ENCODE measurements at places on chromosomes 3 and 15.

GRCh38 chr3:123292321-123293310 is 90.9 kb downstream of the SEC22A start:
- DNase-seq: no peak

DNA sequence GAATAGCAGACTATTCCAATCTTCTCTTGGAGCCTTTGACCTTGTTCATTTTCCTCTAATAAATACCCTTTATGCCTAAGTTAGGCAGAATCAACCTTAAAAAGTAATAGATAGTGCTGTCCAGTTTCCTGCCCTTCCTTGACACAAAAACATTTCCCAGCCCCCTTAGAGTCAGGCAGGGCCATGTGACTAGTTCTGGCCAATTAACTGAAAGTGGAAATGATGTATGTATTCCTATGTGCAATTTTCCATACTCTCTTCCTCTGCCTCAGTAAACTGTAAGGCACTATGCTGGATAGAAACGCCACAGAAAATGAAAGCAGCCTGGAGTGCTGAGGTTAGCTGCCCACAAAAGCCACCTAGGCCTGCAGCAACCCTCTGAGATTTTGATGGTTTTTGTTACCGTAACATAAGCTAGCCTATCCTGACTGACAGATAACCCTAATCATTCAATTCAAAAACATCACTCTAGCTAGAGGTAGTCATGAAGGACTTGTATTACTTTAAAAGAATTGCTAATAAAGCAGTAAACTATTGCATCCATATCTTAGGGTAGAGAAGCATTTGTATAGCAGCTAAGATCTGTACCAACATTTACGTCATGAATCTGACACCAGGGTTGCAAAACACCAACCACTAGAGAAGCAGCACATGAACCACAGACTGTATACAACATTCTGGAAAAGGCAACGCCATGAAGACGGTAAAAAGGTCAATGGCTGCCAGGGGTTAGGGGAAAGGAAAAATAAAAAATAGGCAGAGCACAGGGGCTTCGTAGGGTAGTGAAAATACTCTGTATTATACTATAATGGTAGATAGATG is 112.9 kb downstream of the ULK4 start:
- DNase-seq: no peak

- no peak for DNase-seq
These were observed 17.7 kb upstream of the CHST2 start for GRCh38 chr3:143101792-143102381.

GRCh38 chr3:60000311-60001105 is 950.7 kb upstream of the CFAP20DC start:
- no peak for DNase-seq

GRCh38 chr3:47520756-47521155 is 7.2 kb upstream of the ELP6 start:
- DNase-seq: no peak

DNA sequence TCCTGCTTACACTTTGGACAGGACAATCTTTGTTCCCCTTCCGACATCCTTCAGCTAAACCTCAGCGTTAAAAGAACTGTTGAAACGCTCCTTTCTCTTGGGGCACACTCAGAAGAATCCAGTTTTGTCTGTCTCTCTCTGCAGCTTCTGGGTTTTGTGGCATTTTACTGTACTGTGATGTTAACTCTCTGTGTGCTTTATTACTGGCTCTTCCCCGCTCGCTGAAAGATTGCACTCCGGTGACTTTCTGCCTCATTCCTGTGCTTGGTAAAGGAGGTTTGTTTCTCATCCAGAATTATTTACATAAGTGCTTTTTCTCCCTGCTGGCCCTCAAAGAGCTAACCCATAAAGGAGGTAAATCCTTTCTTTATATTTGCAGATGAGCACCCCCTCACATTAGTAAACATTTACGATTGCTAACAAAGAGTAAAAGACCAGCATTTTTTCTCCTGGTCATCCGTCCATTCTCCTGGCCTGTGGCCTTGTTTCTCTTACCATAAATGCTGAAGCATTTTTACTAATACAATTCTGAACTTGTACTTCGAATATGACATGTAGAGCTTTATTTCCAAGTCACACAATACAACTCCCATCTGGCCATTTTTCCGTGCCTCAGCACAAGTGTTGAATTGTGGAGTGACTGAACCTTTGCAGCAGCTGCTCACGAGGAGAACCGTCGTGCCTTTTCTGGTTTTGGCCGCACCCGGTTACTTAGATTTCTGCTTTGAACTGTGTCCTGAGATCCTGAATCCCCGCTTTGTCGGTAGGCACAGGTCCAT is 69.3 kb upstream of the RPL35A start:
- no peak for DNase-seq

- DNase-seq: no peak
These were observed 676.8 kb upstream of the UBE2E2 start for GRCh38 chr3:22526266-22526837.

DNA sequence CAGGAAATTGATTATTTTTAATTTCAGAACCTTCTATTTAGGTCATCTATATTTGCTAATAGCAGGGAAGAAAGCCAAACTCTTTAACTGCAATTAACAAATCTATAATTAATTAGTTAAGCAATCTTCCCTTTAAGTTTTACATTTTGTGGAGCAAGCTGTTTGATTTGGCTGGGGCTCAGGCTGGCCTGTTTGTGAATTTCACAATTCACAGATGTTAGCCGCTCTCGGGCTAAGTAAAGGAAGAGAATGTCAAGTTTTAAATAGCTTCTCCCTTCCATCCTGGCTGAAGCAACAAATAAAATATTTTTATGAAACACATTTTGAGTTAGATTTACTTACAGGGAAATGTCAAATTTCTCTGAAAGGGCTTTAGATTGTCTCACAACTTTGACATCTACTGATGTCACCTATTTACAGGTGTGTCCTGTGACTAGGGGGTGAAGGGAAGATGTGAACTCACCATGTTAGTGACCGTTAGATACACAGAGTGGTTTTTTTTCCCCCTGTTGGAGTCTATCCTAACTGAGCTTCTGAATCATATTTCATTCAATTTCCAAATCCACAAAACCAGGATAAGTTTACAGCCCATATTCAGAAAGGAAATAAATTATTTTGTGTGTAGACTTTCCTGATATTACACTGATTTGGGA is 1.3 kb upstream of the TP63 start:
- DNase-seq: peak; percentile 43

GRCh38 chr15:86802244-86802643 is 722.6 kb downstream of the AGBL1 start:
- no peak for DNase-seq

DNA sequence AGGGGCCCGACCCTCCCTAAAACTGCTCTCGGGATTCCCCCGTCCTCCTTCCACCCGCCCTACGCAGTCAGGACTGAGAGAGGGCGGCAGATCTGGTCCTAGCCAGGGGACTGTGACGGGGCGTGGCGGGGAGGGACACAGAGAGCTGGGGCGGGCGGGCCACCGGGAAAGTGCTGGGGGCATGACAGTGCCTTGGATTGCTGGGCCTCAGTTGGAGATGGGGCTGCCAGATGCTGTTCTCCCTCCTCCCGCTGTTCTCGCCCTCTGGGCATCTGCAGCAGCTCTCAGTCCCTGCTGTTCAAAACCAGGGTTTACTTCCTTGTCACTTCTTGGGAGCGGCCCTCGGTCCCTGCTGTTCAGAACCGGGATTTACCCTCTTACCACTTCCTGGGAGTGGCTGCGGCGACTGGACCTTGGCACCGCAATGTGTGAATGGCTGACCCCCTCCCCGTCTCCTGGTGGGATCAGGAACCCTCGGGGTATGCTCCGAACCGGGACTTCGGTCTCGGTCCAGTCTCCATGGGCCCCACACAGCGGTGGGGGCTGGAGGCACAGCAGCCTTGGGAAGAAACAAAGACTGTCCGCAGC is 1.8 kb upstream of the RPP25 start:
- DNase-seq: peak; percentile 82

DNA sequence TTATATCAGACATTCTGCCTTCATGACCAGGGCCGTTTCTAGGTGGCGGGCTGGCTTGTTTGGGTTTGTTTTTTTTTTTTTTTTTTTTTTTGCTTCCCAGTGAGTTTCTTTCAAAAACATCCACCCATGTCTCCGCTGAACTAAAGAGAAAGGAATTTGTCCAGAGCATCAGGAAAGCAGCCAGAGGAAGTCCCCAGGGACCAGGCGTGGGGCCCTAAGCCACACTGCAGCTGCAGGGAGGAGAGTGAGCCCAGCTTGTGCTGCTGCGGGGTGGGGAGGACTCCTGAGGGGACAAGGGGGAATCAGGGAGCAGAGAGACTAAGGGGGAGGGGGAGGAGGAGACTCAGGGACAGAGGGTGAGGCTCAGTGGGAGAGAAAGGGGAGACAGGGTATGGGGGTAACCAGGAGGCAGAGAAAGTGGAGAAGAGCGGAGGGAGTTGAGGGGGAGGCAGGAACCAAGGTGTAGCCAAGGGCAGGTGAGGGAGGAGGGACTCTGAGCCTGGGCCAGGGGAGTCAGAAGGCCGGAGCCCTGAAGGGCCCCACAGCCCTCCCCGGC is 49.5 kb downstream of the CYP11A1 start:
- peak; percentile 91 for DNase-seq

DNA sequence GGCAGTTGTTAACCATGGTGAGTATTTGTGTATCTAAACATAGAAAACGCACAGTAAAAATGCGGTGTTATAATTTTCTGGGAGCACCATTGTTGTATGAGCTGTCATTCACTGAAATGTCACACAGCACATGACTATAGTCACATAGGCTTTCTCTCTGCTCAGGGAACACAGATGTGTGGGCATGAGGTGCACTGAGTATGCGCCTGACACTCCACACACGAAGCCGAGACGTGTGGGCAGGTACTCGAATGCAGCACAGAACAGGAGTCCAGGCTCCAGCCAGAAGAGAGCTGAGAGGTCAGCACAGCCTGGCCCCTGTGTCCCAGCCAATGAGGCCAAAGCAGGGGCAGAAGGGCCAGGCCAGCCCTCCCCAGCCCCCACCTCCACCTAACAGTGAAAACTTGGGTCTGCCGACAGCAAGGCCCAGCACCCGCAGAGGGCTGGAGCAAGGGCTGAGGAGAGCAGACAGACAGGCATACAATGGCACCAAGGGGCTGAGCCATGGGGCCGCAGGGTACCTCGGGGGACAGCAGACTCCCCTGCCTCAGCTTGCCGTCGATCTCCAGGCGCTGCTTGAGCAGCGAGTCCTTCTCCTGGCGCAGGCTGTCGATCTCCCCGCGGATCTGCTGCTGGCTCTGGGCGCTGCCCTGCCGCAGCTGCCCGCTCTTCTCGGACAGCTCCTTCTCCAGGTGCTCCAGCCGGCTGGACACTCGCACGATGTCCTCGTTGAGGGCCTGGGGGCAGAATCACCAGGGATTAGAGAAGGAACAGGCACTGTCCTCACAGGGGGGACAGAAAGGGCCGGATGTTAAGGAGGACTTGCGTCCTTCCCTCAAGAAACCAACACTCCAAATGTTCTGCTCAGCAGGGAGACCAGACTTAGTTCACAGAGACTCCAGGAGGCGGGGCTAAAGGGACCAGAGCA is 24.0 kb downstream of the KIF7 start:
- DNase-seq: no peak

- DNase-seq: no peak
These were observed 235.1 kb upstream of the CFAP20DC start for GRCh38 chr3:59284926-59285325.

DNA sequence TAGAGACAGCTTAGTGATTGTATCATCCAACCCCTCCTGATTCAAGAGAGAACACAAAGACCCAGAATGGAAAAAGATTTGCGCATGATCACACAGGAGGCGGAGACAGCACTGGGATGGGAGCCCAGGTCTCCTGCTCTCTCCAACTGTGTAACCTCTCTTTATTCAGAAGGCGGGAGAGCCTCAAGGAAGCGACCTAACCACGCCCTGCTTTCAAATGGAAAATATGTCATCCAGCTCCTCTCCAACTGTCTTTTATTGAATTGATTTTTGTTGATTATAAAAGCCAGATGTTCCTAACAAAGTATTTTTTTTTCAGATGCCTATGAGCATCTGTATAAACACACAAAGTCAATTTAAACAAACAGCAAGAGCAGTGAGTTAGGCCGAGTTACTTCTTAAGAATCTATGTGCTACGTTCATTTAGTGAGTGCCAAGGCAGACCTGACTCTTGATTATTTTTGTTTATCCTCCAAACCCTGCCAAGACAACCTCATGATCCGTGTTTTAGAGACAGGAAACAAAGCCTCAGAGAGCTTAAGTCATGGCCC is 74.5 kb downstream of the BFSP2 start:
- peak; percentile 75 for DNase-seq

DNA sequence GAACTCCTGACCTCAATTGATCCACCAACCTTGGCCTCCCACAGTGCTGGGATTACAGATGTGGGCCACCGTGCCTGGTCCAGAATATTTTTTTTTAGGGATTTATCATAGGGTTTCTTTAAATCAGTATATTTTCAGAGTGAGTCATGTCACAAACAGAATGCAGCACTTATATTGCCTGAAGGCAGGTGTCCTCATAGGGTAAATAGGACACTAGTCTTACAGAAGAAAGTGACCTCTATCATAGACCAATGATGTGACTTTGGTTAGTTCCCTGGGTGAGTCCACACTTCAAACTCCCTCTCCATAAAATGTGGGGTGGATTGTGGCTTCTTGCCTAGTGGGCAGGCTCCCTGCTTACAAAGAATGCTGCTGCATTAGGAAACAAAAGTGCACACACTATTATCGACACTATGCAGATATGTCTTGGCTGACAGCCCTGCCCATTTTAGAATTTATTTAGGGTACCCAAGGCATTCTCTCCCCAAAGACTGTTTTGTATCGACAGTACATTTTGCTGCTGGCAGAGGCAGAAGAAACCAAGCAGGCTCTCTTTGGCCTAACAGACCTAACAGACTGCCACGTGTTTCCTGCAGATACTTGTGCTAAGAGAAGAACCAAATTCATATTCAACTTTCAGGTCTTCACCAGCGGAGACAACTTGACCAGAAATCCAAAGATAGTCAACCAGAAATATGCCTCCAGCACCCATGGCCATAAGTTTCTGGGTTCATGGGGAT is 125.0 kb downstream of the MOBP start:
- DNase-seq: no peak

DNA sequence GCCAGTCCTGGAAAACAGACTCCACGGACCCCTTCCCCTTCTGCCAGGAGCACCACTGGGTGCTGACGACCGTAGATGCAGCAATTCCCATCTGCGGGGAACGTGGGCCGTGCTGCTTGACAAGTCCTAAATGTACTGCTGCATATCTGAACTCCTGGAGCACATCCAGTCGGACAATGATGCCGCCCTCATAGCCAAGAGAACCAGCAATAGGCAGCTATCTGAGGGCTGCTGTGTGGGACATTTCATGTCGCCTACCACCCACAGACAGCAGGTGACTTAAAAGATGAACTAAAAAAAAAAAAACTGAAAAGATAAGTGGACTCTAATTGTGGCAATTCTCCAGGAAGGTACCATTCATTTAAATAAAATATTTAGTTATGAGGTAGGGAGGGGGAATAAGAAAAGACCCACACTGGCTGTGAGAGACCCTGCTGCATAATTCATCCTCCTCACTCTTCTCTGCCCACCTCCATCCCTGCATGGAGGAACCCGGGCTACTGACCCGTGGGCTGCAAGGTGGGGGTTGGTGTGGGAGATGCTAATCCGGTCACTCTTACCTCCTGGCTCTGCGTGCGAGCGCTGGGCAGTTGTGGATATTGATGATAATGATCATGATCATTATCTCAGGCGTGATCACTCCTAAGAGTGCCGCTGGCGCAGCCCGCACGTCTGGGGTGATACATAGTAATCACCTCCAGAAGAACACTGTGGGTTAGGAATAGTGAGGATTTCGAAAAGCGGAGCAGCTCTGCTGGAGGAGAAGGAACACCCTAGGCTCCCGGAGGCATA is 28.3 kb downstream of the ALS2CL start:
- no peak for DNase-seq

GRCh38 chr3:127538569-127538968 is 52.0 kb downstream of the TPRA1 start:
- DNase-seq: no peak
